Activated effector memory CD4-positive, alpha-beta T cell treated with anti-CD3 and anti-CD28 coated beads, Interleukin-2, amount 50 U/mL, for 16 hours (primary cell): ENCODE measurements at places on chromosomes 6 and 20.

GRCh38 chr6:24994812-24995211 lies 59.1 kb upstream of the RIPOR2 start:
- DNase-seq, result no peak

- no peak for DNase-seq
Measured at GRCh38 chr6:94270091-94270948, 851.0 kb upstream of the EPHA7 start.

- DNase-seq, result no peak
Measured at GRCh38 chr6:157861814-157862213, 38.8 kb downstream of the SNX9 start.

GRCh38 chr6:137869549-137870307 lies 2.7 kb downstream of the TNFAIP3 start:
- DNase-seq, result no peak

DNA sequence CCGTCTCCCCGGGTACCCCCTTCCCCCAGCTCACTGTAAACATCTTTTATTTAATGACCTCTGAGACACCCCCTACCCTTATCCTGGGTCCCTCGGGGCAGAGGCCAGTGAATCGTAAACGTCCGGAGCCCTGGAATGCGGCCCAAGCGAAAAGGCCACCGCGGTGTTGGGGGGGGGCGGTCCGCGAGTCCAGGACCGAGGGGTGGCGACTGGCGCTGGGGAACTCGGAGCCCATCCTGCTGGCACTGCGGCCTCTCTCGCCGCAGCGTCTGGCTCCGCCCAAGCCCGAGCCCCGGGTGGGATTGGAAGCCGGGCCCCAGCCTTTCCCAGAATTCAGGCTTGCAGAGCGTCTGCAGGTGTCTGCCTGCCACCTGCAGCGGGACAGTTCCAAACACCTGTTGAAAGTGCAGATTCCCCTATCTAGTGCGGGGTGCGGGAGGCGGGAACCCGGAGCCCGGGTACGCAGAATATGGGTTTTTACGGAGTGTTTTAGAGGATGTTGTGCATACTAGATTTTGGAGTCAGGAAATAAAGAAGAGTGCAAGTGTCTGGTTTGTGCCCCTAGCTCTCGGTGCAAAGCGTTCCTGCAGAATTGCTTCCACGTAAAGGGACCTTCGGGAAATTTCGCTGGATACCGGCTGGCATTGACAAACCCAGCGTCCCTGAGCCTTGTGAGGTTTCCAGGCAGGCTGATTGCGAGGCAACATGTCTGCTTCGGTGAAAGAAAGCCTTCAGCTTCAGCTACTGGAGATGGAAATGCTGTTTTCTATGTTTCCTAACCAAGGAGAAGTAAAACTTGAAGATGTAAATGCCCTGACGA lies 800 bp downstream of the RWDD2A start:
- DNase-seq, result peak; percentile 73

DNA sequence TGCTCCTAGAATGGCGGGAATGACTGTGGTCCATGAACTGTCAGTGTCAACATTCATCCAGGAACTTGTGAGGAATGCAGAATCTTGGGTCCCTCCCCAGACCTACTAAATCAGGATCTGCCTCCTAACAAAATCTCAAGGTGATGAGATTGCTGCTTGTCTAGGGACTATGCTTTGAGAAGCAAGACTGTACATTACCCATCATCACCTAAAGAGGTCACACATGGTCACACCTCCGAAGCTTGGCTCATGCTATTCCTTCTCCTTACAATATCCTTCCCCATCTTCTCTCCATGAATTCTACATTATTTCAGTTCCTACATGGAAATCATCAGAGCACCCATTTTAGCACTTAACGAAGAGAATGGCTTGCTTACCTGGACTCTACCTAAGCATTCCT lies 102.3 kb upstream of the JARID2 start:
- no peak for DNase-seq

DNA sequence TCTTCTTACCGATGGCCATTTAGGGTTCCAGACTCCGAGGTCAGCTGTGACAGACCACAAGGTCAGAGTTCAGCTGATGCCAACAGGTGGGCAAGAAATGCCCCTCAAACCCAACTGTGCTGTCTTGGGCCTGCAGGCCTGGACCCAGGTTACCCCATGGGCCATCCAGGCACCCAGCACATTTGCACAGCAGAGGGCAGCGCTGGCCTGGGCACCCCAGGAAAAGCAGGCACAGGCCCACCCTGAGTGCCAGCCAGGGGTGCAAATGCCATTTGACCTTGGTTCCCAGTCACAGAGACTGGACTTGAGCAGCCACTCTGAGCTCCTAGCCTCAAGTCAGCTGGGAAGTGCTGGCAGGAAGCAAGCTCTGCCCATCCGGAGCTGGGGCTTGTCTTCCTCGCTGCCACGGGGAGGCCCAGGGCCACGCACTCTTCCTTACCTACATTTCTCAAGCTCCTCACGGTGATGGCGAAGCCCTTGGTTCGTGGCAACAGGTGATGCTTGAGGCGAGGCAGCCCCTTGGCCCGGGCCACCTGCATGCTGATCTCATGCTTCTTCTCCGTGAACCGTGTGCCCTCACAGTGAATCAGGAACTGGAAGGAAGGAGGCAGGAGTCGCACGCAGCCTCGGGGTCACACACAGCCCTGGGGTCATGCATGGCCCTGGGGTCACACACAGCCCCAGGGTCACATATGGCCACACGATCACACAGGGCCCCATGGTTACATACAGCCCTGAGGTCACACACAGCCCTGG lies 120.8 kb downstream of the AGPAT4 start:
- no peak for DNase-seq

DNA sequence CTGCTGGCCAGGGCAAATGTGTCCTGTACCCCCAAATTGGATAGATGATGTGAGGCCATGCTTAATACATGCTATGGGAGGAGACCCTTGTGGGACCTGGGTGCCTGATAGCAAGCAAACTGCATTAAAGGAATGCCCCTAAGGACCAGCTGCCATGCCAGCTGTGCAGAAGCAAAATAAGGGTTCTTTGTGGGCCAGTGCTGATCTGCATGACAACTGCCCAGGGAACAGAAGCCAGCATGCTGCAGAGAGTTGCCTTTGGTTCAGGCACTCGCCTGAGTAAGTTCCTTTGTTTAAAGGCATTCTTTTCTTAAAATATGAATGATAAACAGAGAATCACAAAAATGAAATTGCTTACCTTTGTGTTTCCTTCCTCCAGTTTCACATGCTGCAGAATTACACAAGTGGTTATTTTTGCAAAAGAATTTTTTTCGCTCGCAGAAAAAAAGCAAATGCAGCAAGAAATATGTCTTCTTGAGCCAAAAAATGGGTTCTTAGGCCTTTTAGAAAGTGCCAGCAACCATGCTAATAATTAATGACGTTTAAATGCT lies 6.9 kb upstream of the SYNDIG1 start:
- DNase-seq, result no peak

DNA sequence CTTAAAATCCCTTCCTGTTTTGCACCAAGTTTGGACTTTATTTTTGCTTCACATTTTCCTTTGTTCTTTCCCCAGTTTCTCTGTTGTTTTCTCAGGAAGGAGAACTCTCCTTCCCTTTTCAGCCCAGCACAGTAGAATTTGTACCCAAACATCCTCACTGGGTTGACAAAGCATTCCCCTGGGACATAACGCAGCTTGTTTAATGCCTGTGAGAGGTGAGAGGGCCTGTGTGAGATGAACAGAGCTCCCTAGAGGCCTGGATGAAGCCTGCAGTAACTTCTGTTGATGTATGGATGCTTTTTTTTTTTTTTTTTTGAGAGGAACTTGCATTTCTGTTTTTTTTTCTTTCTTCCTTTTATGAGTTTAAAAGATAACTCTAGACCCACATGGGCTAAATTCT lies 104.9 kb upstream of the SLC22A23 start:
- no peak for DNase-seq

GRCh38 chr6:150072201-150072600 lies 3.3 kb upstream of the ULBP3 start:
- DNase-seq, result peak; percentile 81

- no peak for DNase-seq
Measured at GRCh38 chr20:41089555-41089954, 47.8 kb upstream of the PLCG1 start.

GRCh38 chr20:43789593-43789992 lies 62.8 kb upstream of the GTSF1L start:
- no peak for DNase-seq

- DNase-seq, result no peak
Measured at GRCh38 chr6:15804164-15805154, 141.6 kb upstream of the DTNBP1 start.

GRCh38 chr6:20370393-20370792 lies 31.3 kb upstream of the E2F3 start:
- DNase-seq, result no peak

DNA sequence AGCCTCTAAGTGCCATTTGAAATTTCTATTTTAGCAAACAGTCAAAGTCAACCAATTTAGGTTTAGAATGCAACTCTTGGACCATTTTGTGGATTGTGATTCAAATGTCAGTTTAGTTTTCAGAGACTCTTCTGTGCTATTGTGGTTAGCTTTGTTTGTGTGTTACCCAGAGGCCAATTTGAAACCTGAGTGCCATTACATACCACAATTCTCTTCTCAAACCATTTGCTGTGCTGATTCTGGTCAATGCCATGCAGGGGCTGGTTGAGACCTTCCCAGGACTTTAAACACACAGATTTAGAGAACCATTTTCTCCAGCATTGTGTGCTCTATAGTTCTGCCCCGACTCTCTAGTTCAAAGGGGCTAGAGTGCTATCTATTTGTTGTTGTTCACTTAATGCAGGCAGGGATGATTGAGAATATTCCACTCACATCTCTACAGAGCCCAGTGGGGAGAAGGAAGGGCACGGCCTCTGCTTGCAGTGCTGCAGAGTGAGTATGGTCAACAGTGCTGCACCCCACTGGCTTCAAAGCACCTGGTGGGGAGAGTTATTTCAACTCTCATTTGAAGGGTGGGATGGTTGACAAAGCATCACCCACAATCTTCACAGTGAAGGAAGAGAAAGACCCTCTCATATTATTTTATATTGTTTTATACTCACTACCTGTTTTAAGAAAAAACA lies 738.2 kb downstream of the COL12A1 start:
- no peak for DNase-seq

- DNase-seq, result no peak
Measured at GRCh38 chr20:56676001-56676400, 46.9 kb downstream of the TFAP2C start.

- no peak for DNase-seq
Measured at GRCh38 chr20:60211618-60212463, 253.6 kb downstream of the CDH26 start.

- DNase-seq, result no peak
Measured at GRCh38 chr6:137749696-137750211, 117.3 kb upstream of the TNFAIP3 start.

DNA sequence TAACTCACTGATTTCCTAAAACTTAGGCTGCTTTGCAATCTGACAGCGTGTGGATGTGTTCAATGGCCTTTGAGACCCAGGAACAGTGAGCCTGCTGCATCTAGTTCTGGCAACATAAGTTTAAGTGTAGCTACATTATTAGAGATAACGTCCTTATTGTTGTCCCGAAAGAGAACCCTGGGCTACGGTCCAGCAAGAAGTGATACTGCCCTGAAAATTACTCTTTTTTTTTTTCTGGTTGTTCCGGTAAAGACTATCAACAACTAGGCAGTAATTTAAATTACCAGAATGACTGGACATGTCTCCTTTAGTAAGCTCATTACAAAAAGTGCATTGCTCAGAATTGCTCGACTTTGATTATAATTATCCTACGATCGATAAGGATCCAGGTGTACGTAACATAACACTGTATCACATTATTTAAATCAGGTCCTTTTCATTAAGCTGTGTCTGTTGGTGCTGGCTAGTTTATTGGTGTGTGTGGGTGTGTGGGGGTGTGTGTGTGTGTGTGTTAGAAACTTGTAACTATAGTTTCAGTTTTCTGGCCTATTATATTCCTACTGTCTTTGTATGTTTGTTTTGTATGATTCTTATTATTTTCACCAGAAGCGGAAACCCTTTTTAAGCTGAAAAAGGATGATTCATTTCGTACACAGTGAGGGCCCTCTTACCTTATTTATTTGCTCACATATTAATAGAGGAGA lies 3.0 kb downstream of the TSHZ2 start:
- peak; percentile 74 for DNase-seq

DNA sequence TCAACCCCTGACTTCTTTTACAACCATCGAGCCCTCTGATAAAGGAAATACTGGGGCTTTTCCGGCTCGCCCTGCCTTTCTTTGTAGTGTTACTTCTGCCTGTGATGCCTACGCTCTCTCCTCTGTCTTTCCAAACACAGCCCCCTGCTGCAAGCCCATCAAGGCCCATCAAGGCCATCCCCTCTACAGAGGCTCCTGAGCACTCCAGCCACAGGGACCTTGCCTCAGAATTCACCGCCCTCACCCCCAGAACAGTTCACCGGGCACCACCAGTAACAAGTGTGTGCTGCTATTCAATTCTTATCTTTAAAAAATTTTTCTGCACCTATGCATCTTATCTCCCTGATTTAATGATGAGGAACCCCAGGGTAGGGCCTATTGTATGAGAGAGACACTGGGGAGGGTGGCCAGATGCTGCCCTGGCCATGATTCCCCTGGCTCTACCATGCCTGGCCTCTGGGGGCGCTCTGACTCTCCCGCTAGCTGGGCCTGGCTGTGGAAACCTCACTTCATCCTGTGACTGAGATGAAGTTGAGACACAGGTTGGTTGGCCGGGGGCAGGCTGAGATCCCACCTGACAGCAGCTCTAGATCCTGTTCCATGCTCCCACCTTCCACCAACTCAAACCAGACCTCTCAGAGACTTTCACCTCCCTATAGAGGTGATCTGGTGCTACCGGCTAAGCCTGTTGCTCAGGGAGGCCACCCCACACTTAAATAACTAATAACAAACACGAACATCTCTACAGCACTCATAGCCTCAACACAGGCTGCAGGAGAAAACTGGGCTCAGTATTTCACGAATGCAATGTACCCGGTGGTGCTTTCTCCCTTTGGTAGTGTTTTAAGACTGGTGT lies 19.2 kb upstream of the GLP1R start:
- DNase-seq, result peak; percentile 72

GRCh38 chr6:53377289-53377688 lies 28.5 kb upstream of the ELOVL5 start:
- DNase-seq, result no peak

GRCh38 chr20:54941666-54942065 lies 466.3 kb downstream of the DOK5 start:
- DNase-seq, result no peak

DNA sequence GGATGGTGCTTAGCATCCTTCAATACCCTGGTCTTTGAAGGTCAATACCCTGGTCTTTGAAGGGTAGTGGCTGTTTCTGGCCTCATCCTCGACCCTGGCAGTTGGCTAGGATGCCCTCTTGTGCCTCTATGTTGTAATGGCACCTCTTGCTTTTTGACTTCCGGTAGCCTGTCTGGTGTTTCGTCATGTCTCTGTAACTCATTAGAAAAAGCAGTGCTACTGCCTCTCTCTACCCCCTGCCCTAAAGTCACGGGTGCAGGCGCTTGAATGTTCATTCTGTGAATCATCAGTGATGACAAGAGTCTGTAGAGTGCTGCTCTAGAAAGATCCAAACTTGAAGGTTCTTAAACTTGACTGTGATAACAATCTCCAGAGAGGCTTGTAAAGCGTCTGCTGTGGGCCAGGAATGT lies 28.3 kb downstream of the RSPO4 start:
- DNase-seq, result peak; percentile 65

- DNase-seq, result no peak
Measured at GRCh38 chr6:119443993-119444641, 94.6 kb upstream of the MAN1A1 start.
